ENCODE measurements at places on chromosomes 2 and 18.

GRCh38 chr2:240567872-240568677 lies at the start of gene RNPEPL1:
TSS of gene RNPEPL1 (plus strand) at chr2:240568484. CDS start at chr2:240568587, 103 bp downstream.
- DNase-seq, result peak; percentile 46

- DNase-seq, result no peak
These were observed 786.6 kb upstream of the RAB6C start for GRCh38 chr2:129192841-129193253.

GRCh38 chr2:238791354-238791753 lies 56.5 kb upstream of the TWIST2 start:
- no peak for DNase-seq

DNA sequence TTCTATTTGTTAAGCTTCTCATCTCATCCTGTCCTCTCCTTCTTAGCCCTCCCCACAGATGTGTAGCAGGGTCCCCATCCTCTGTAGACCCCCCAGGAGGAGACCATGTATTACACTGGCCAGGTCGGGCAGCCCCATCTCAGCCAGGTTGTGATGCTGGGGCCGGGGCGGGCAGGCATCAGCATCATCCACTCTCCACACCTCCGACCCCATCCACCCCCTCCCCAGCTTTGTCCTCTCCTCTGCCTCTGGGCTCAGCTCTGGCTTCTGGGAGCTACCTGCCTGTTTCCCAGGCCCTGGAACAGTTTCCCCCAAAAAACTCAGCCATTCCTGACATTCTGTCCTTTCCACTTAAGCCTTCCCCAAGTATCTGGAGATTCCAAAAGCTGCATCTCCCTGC lies 49.2 kb downstream of the GBX2 start:
- no peak for DNase-seq

GRCh38 chr2:54572262-54572635 lies 116.1 kb downstream of the SPTBN1 start:
- DNase-seq, result peak; percentile 54

GRCh38 chr2:123916531-123916930 lies 108.6 kb upstream of the CNTNAP5 start:
- DNase-seq, result no peak

GRCh38 chr18:55149994-55150393 lies 190.7 kb upstream of the CCDC68 start:
- DNase-seq, result no peak

DNA sequence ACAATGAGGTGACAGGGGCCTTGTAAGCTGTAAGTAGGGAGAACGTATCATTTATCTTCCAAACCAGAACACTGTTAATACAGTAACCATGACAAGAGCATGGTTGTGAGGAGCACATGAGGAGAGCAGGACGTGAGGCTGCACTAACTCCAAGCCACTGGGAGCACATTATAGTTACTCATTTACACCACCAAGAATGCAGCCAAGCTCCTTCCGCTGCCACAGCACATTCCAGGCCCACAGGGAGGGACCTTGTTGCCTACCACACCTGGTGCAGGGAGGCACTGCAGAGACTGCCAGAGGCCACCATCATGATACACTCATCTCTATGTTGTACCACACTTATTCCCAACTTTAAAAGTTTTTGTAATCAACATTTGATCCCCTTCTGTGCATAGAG lies 13.5 kb upstream of the SFXN5 start:
- no peak for DNase-seq

DNA sequence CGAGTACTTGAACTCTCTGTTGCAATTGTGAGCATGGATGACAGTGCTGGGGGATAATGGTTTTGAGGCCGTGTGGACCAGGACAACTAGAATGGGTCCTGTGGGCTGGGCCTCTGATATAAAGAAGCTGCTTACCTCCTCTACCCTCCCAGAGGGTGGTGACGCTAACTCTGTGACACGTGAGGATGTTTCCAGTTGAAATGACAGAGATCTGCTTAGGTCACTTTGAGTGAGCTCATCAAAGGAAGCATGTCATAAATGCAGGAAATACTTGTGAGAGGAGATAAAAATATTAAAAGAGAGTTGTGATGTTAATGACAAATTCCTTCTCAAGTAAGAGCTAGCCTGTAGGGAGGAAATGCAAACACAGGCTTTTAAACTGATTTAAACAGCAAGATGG lies 16.4 kb downstream of the RMC1 start:
- no peak for DNase-seq

GRCh38 chr2:227805578-227805977 lies 8.1 kb upstream of the CCL20 start:
- DNase-seq, result no peak

DNA sequence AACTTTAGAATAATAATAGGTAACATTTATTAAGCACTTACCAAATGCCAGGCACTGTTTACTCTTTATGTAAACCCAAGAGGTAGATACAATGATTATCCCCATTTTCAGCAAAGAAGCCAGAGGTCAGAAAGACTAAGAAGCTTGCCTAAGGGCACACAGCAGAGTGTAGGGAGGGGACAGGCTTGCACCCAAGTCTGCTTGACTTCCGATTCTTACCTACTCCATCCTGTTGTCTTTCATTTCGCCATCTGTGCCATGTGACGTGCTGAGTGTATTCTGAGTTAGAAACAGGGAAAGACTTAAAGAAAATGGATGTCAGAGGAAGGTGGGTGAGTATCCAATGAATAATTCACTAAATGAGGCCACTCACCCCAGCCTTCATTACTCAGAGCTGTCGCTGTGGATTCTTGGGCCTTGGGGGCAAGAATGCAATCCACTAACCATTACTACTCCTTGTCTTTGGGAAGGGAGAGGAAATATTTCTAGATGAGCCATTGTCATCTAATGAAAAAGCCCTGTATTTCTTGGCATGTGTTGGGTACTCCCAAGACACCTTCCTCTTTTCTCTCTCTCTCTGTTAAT lies 76.4 kb upstream of the BCL11A start:
- no peak for DNase-seq

GRCh38 chr2:66434679-66435548 lies at the start of gene MEIS1:
TSS of gene MEIS1 (plus strand) at chr2:66435125. CDS start at chr2:66435857, 732 bp downstream.
- peak; percentile 86 for DNase-seq

DNA sequence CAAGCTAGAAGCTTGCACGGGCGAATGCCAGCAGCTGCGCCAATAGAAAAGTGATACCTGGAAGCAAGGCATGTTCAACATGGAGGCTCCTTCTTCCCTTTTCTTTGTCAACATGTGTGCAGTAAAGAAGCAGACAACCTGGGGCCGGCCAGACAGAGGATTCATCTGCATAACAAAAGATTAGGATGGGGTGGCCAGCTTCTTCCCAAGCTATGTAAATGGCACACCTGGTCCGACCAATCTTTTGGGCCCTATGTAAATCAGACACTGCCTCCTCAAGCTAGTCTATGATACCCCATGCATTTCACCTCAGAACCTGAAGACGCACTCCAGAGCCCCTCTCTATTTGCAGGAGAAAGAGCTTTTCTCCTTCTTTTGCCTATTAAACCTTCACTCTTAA lies 66.4 kb upstream of the TGFA start:
- peak; percentile 3 for DNase-seq
